ENCODE measurements at places on chromosomes 16 and 17. TPM values are rescaled to one million over a fixed set of nuclear protein-coding genes. Genes with fewer than 3 reads are reported as not detected.

Gene MPP3
- 4.3 TPM for total RNA-seq

Gene KRT15
- total RNA-seq = 1.5 TPM

Gene CRLF3
- total RNA-seq = 9.7 TPM

Gene CRYM
- 0.29 TPM for total RNA-seq

Gene CTRB1
- total RNA-seq = not detected

Gene SULT1A4
- total RNA-seq = 2.5 TPM

Gene STXBP4
- 19.4 TPM for total RNA-seq

Gene KATNIP
- total RNA-seq = 8.4 TPM

Gene PRRT2
- total RNA-seq = 1.0 TPM

Gene VAT1L
- total RNA-seq = 6.4 TPM

Gene SSTR5
- not detected for total RNA-seq

Gene NAE1
- 132 TPM for total RNA-seq

Gene OR3A3
- total RNA-seq = not detected

Measured in H4 (cell line).